SW480 (cell line): ENCODE measurements at places on chromosomes 3 and 15.
A peak's percentile ranks its signal among the peaks of the same experiment; 100 is the strongest.

DNA sequence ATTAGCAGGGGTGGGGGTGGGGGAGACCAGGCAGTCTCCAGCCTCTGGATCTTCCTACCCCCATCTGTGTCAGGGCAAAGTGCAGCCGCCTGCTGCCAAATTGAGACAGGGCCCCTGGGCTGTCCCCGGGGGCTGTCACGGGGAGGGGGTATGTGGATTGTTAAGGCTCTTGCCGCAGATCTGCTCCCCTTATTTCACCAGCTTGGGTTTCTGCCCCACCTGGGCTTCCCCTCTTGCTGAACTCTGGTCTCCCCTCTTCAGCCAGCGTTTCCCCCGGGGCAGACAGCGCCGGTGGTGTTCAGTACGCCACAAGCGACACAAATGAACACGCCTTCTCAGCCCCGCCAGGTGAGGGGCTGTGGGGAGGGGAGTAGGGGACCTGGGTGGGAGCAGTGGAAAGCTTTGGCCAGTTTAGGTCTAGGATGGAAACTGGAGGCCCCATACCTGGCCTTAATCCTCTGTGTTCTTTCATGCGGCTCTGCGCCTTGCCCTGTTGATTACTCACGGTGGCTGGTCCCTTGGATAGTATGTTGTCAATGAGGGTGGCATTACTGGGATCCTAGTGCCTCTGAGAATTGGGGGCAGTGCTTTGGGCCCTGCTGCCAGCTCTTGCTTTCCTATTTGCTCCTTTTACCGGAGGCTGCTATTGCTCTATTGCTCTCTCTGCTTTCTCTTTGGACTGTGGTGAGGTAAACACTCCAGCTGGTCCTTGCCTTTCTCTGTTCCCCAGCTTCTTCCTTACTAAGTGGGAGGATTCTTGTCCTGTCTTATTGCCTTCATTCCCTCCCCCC lies 1.7 kb downstream of the EIF4G1 start:
- DNase-seq = no peak

DNA sequence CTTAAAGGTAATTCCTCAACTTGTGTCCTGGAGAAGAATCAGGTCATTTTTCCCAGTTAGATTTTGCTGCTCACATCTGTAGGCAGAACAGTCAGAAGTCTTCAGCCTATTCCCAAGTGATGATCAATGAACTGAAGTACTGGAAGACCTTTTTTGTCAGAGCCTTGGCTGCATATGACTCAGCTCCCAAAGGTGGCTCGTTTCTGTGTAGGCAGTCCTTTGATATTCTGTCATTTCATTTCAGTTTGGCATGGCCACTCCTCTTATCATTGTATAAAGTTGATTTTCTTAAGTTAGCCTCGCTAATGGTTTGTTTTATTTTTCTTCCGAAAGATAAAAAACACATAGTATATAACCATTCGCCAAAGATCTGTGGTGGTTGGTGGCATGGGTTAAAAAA lies 90.7 kb downstream of the KLHL25 start:
- no peak for DNase-seq

GRCh38 chr3:171811295-171811912 lies 1.1 kb upstream of the PLD1 start:
- no peak for DNase-seq

DNA sequence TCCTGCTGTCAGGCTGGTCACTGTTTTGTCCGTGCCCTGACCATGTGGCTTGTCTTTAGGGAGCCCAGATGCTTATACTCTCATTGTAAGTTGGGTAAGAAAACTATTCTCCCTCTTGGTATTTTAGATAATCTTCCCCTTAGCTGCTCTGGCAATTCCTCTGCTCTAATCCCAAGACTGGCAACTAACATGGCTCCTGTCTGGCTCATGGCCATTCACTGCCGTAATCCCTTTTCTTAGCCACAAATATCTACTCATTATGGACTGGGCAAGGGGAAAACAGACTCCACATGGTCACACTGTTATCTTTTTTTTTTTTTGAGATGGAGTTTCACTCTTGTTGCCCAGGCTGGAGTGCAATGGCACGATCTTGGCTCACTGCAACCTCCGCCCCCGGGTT lies 38.8 kb downstream of the TYRO3 start:
- no peak for DNase-seq

GRCh38 chr3:162437480-162437879 lies 940.9 kb downstream of the OTOL1 start:
- DNase-seq = no peak

- DNase-seq = peak; percentile 91
These were observed 8.4 kb downstream of the MFGE8 start for GRCh38 chr15:88904624-88905327.

- peak; percentile 7 for DNase-seq
These were observed 32.4 kb downstream of the GJD2 start for GRCh38 chr15:34722439-34722836.

DNA sequence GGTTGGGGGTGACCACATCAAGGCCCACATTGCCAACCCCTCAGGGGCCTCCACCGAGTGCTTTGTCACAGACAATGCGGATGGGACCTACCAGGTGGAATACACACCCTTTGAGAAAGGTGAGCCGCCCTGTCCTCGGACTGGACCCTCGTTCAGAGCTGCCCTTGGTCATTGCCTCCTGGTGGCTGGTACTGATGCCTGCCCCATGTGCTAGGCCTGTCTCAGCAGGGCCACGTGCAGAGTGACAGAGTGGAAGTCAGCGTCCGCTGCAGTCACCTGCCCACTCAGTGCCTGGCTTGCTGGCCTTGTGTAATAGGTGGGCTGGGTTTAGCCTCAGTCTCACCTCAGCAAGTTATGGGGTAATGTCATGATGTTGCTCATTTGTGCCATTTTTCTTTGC lies 86.4 kb downstream of the DNASE1L3 start:
- no peak for DNase-seq

- peak; percentile 30 for DNase-seq
These were observed 60.7 kb downstream of the IMPG2 start for GRCh38 chr3:101259485-101260341.

- DNase-seq = no peak
These were observed 12.0 kb upstream of the C3orf80 start for GRCh38 chr3:160213191-160213590.

DNA sequence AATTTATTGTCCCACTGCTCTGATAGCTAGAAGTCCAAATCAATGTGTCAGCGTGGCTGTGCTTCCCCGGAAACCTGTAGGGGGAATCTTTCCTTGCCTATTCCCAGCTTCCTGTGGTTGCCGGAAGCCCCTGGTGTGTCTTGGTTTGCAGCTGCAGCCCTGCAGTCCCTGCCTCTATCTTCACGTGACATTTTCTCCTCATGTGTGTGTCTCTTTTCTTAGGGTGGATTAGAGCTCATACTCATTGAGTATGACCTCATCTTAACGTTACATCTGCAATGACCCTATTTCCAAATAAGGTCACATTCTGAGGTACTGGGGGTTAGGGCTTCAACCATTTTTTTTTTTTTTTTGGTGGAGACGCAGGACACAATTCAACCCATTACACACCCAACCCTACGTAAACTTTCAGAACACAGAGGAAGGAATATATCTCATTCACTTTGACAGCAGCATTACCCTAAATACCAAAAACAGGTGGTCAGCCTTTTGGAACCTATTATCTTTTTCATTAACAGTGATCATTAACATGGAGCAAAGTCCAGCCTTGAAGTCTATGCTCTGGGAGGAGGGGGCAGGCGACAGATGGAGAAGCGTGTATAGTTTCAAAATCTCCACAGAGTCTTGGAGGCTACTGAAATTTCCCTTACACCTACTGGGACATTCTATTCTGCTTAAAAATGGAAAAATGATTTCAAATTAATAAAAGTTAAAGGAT lies 88.6 kb downstream of the RYK start:
- no peak for DNase-seq
